Stimulated activated naive CD4-positive, alpha-beta T cell (primary cell): ENCODE measurements at places on chromosomes 16 and 17.

DNA sequence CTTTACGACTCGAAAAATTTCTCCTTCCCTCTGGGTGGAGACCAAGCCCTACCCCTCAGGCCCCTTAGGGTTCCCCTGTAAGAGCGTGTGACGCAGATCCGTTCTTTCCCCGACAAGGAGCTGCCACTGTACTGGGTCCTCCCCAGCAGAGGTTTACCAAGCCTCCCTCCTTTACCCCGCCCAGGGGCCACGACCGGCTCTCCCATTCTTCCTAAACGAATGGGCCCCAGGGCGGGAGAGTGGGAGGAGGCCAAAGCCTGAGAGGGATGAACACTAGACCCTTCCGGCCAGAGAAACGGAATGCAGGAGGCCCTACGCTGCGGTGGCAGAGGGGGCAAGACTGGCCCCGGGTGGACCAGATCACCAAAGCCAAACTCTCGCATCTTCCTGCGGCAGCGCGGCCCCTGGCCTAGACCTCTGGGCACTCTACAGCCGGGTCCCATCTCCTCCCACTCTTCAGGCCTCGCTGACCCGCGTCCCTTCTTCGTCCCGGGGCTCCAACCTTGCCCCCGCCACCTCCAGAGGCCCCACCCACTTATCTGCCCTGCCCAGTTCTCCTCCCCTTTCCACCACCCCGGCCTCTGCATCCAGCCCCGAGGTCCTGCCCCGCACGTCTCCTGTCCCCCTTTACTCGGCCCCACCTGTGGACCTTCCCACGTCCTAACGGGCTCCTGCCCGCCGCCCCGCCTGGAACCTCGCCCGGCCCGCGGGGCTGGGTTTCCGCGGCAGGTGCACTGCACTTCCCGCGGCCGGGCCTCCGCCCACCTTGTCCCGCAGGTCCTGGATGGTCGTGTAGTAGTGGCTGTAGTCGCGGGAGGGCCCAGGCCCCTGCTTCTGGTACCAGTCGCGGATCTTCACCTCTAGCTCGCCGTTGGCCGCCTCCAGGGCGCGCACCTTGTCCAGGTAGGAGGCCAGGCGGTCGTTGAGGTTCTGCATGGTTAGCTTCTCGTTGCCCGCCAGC is 765 bp downstream of the KRT19 start:
- no peak for DNase-seq

DNA sequence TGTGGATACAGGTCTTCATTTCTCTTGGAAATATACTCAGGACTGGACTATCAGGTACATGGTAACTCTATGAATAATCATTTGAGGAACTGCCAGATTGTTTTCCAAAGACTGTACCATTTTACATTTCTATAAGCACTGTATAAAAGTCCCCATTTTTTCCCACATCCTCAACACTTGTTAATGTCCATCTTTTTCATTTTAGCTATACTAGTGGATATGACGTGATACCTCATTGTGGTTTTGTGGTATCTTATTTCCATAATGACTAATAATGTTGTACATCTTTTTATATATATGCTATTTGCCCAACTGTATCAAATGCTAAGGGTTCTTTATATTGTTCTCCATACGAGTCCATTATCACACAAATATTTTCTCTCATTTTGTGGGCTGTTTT is 22.9 kb downstream of the NUP88 start:
- DNase-seq = no peak

DNA sequence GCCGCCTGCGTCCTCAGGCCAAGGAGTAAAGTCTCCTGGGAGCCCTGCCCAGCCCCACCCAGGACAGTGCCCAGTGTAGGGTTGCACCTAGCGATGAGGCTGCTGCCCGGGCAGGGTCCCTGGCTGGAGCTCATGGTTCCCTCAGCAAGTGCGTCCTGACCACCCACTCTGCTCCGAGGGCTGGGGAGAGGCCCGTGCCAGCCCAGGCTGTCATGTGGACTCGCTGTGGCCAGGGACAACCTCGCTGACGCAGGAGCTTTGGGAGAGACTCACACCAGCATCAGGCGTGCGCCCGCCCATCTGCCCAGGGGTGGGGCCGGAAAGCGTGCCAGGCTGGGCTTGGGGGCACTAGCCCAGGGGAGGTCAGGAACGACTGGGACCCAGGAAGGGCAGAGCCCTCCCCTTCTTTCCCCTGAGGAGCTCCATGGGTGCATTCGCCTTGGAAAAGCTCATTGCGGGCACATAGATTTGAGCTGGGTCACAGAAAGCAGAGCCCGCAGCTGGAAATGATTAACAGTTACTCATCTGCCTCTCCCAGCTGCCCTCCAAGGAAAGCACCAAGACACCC is 19.7 kb downstream of the DPEP1 start:
- no peak for DNase-seq

DNA sequence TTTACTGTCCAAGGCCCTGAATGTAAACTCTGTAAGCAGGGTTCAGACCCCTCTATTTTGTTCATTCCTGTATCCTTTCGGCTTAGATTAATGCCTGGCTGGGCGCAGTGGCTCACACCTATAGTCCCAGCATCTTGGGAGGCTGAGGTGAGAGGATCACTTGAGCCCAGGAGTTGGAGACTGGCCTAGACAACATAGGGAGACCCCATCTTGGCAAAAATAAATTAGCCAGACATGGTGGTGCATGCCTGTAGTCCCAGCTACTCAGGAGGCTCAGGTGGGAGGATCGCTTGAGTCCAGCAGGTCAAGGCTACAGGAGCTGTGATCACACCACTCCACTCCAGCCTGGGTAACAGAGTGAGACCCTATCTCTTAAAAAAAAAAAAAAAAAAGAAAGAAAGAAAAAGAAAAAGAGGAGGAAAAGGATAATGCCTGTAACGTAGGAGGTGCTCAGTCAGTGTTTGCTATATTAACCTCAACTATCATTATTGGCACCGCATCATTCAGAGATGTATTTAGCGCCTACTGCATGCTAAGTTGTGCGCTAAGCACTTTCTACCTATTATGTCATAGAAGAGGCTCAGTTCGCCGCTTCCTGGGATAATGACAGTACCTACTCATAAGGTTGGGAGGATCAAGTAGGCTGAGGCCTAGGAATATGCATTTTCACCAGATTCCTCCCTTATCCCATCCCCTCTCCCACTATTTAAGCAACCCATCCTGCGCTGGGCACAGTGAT is 5.0 kb downstream of the SOCS1 start:
- no peak for DNase-seq

- no peak for DNase-seq
These were observed 589 bp downstream of the CLCN7 start for GRCh38 chr16:1474082-1474795.

DNA sequence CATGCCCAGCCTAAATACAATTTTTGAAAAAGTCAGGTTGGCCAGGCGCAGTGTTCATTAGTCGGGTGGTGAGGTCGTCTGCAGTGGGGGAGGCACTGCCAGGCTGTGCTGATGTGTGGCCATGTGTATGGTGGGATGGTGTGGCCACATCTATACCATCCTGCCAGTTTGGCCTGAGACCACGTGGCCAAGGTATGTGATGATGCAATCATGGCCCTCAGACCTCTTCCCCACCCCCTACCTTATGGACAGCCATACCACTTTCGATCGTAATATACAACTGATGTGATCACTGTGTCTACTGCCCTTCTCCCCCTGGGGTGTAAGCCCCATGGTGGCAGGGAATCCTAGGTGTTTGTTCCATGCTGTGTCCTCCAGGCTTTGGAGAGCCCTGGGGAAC is 23.7 kb downstream of the SBK1 start:
- no peak for DNase-seq

DNA sequence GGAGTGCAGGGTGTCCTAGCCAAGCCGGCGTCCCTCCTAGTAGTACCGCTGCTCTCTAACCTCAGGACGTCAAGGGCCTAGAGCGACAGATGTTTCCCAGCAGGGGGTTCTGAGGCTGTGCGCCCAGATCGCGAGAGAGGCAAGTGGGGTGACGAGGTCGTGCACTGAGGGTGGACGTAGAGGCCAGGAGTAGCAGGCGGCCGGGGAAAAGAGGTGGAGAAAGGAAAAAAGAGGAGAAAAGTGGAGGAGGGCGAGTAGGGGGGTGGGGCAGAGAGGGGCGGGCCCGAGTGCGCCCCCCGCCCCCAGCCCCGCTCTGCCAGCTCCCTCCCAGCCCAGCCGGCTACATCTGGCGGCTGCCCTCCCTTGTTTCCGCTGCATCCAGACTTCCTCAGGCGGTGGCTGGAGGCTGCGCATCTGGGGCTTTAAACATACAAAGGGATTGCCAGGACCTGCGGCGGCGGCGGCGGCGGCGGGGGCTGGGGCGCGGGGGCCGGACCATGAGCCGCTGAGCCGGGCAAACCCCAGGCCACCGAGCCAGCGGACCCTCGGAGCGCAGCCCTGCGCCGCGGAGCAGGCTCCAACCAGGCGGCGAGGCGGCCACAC is at the start of gene MMP2:
Gene MMP2, plus strand, starts transcription at position 372 of the 603 bp plus-strand sequence. CDS start 282 bp downstream, outside the sequence.
- DNase-seq = no peak

DNA sequence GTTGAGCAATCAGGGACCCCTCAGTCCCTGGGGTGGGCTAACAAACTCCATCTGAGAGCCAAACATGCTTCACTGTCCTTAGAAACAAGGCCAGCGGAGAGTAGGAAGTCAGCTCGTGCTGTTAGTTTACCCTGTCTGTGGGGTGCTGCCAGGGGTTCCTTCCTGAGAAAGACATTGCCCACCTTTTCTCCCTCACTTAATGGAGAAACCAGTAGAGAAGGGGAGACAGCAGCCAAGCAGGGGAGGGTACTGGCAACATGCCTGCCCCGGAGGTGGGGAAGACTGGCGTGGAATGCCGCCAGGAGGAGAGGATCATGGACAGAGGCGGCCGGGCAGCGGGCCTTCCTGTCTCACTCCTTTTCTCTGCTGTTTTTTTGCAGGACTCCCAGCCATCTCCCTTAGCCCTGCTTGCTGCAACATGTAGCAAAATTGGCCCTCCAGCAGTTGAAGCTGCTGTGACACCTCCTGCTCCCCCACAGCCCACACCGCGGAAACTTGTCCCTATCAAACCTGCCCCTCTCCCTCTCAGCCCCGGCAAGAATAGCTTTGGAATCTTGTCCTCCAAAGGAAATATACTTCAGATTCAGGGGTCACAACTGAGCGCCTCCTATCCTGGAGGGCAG is 19.9 kb downstream of the SP2 start:
- no peak for DNase-seq

DNA sequence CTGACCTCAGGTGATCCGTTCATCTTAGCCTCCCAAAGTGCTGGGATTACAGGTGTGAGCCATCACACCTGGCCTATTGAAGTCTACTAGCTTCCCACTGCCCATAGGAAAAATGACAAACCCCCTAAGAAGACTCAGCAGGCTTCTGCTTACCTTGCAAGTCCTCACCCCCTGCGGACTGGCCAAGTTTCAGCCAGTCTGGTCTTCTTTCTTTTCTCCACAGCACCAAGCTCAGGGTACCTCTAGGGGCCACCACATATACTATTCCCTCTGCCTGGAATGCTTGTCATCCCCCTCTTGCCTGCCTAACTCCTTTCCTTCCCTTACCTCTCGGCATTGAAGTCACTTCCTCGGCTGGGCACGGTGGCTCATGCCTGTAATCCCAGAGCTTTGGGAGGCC is 31.2 kb downstream of the ABCC3 start:
- no peak for DNase-seq

DNA sequence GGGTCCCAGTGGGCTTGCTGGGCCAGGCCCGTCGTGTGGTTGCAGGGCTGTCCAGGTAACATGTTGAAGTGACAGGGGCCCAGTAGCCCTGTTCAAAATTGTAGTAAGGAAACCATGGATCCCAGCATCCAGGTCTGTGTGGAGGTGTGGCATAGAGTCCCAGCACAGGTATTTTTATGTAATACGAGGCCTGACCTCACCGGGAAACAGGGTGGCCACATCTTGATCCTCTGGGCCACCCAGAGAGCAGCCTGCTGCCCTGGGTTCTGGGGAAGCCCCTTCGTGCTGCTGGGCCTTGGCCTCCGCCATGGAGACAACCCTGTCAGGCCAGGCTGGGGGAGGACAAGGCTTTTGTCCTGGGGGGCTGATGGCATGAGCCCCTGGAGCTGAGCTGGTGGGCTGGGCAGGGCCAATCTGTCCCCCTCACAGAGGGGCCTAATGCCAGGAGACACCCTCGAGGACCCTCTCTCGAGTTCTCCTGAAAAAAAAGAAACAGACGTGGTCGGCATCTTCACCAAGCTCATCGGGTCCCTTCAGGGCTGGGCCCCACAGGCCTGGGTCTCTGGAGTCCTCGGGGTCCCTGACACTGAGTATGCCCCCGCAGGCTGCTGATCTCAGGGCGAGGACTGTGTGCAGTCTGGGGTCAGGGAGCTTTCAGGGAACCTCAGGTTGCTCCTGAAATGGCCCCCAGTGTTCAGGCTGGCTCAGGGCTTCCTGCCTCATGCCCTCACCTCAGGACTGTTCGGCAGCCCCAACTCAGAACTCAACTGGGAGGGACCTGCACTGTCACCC is 47.8 kb downstream of the TNFRSF13B start:
- no peak for DNase-seq

DNA sequence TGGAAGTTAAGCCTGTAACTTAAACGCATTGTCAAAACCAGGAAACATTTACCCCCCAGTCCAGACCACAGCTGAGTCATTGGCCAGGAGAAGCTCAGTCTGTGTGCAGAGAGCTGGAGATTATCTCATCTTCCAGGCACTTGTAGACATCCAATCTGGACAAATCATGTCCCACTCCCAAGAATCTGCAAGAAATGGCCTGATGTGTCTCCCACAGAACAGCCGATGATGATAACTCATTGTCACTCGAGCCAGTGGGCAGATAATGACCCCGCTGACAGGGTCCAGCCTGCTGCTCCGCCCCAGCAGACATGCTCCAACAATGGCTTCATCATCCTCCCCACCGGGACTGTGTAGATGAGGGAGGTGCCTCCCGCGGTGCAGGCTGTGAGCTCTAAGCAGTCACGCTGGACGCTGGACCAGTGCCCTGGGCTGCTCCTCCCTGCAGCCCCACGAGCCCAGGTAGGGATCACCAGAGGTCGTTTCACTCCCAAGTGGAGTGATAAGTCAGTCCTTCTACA is 322.5 kb downstream of the C16orf95 start:
- DNase-seq = no peak

DNA sequence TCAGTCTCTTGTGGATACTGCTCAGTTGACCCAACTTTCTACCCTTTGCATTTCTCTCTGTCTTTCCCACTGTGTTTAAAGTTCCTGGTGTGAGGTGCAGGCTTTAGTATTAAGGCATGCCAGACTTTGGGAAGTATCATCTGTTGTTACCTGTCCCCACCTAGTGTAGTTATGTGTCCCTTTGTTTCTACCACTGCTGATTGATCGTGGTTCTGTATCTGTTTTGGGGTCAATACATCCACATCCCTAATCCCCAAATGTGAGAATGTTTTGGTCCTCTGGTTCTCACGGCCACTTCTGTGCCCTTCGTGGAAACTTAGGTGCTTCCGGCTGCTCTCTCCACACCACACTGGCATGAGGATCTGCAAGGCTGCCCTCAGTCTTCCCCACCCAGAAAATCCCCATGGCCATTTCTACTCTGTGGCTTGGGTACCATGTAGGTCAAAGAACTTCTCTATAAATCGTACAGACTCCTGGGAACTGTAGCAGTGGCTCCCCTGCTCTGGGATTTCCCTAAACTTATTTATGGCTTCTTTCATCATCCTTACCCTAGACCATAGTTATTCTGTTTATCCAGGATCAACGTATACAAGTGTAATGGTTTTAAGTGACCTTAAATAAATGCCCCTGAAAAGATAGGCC is 443.2 kb downstream of the XYLT1 start:
- DNase-seq = no peak
